ENCODE measurements at places on chromosomes 6 and 20.

DNA sequence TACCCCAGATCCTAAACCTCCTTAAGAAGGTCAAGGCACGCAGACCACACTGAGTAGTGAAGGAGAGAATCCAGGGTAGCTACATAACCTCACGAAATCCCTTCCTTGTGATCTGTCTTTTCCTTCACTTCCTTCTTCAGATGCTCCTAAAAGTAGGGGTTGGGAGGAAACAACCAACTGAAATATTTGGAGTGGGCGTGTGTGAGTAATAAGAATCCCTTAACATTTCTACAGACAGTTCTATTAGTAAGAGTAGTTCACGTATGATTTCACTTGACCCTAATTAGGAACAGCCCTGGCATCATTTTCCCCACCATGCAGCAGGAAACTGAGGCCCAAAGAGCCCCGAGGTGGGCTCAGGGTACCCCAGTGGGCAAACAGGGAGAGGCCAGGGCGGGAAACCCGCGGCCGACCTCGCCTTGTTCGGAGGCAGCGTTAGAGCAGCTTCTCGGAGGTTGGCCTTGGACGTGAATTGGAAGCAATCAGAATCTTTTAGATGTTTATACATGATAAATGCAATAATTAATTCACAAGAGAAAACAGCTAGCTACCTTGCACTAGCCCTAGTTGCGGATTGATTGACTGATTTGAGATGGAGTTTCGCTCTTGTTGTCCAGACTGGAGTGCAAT, 859 bp upstream of the RAE1 start:
- no peak for DNase-seq

- DNase-seq, result peak; percentile 43
These were observed 712 bp downstream of the DEK start for GRCh38 chr6:18263418-18264218.

DNA sequence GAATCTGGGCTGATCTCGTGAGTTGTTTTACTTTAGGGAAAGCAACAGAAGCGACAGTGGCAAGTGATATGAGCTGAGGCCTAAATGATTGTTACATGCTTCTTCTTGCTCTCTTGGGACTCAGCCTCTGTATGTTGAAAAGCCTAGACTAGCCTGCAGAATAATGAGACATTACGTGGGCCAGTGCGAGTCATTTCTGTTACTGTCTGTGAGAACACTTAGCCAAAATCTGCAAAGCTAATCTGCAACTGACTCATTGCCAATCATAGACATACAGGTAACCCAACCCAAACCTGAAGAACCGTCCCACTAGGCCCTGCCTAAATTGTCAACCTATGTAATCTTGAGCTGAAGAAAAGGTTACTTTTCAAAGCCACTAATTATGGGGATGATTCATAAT, 77.4 kb upstream of the F13A1 start:
- no peak for DNase-seq

GRCh38 chr20:46353500-46354206, 45.4 kb upstream of the CDH22 start:
- no peak for DNase-seq

DNA sequence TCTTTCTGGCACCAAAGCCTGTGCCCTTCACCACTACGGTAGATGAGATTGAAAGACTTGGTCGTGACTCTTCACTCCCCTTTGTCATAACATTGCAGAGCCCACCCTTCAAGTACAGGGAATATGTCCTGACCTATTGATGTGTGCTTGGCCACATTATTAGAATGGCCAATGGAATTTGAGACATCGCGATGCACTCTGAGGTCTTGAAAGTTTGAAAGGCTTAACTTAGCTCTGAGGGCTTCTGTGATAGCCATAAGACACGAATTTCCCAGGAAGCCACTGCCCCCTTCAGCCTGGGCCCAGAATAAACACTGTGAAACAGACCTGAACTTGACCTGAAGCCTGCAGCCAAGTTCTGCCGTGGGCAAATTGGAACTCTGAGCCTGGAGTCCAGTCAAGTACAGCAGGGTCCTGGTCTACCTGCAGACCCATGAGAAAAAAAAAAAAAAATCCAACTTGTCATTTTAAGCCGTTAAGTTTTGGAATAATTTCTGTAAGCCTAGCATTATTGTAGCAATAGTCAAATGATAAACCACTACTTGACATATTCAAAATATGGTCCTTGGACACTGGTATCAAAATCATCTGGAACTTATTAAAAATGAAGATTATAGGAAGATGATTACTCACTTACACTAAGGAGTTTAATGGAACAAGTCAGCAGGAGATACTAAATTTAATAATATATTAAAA, 36.9 kb upstream of the TRAF3IP2 start:
- no peak for DNase-seq

GRCh38 chr6:104771258-104771832, 88.4 kb downstream of the HACE1 start:
- DNase-seq, result peak; percentile 36

GRCh38 chr6:35044145-35044745, 96.9 kb downstream of the TCP11 start:
- peak; percentile 59 for DNase-seq

- peak; percentile 85 for DNase-seq
These were observed 232.9 kb upstream of the SASH1 start for GRCh38 chr6:148109732-148110131.

- DNase-seq, result no peak
These were observed 158.6 kb upstream of the PREP start for GRCh38 chr6:105561486-105561885.

DNA sequence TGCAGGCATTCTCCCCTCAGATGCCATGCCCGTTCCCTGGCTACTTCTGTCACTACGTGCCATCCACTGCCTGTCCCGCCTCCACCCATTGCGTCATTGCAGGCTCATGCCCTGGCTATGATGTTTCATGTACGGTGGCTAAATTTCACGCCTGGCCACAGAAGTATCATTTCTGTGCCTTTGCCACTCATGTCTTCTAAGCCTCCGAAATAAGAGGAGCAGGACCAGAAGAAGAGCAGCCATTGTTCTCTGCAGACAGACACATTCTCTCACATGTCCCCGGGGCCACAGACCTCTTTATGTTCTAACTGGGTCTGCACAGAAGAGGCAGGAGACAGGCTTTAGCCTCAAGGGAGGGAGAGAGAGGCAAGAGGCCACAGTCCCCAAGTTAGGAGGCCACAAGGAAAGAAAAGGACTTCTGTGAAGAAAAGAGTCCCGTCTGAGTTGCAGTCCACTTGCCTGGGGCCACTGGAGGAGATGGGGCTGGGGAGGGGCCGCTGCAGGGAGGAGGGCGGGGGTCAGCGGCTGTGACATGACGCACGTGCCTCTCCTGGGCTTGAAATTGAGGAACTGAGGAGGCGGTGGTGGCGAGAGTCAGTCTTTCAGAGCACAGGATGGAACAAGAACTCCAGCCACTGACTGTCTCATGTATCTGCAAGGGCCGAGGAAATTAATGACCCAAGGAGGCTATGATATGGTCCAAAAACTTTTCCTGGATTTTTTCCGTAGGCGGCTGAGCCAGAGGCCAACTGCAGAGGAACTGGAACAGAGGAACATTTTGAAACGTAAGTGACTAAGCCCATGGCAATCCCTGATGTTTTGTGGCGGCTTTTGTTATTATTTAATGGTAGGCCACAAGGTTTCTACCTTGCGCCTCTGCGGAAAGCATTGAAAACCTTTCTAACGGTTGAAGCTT, 55.9 kb downstream of the TBC1D7 start:
- DNase-seq, result no peak

- DNase-seq, result no peak
These were observed 96.3 kb downstream of the BMP2 start for GRCh38 chr20:6863798-6864201.

DNA sequence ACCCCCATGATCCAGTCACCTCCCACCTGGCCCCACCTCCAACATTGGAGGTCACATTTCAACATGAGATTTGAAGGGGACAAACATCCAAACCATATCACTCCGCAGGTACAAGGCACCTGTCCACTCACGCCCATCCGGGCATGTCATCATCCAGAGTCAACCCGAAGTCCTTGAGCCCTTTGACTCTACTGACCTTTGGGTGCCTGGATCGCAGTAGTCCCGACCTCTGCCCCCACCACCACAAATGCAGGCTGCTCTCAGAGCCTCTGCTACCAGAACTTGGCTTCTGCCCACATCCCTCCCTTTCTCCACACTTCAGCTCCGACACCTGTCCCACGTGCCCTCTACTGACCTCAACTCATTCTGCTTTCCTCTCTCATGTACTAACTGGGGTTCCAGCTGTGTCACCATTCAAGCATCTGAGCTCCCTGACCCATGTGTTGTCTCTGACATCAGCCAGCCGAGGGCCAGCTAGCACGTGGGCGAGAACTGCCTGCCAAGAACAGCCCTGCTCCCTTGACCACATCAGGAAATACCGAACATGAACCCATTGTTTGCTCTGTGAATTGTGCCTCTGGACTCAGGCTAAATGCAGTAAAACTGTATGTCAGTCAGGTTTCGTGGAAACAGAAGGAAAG, 498.3 kb upstream of the SULF2 start:
- no peak for DNase-seq

- no peak for DNase-seq
These were observed 59.0 kb upstream of the AFDN start for GRCh38 chr6:167767715-167768107.

DNA sequence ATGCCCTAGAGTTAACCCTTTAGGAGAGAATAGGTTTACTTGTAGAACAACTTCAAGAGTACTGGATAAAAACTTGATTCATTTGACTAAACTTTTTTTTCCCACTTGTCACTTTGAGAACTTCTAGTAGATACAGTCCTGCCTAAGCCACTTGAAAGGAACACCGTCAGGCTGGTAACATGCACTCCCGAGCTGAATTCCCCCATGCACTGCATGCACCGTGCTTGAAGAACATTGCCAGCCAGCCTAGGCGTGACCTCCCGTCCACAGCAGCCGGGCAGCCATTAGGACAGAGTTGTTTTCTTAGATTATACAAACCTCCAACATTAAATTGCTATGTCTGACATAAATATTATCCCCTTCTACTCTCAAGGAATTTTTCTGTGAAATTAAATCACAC, 52.6 kb downstream of the SMLR1 start:
- DNase-seq, result no peak

- DNase-seq, result no peak
These were observed 1.3 kb upstream of the FOXF2 start for GRCh38 chr6:1387876-1388629.

DNA sequence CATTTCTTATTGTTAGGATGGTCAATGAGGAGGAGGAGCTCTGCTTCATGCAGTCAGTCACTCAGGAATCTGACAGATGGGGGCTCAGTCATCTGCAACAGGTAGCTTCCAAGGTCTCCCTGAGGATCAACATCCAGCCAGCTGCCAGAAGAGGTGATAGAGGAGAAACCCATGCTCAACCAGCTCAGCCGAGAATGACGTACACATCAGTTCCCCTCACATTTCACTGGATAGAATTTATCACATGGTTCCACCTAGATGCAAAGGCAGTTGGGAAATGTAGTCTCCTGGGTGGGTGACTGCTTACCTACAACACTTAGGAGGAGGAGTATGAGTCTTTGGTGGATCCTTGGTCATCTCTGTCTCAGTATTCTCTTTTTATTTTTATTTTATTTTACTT, 144.5 kb downstream of the CEBPB start:
- no peak for DNase-seq

DNA sequence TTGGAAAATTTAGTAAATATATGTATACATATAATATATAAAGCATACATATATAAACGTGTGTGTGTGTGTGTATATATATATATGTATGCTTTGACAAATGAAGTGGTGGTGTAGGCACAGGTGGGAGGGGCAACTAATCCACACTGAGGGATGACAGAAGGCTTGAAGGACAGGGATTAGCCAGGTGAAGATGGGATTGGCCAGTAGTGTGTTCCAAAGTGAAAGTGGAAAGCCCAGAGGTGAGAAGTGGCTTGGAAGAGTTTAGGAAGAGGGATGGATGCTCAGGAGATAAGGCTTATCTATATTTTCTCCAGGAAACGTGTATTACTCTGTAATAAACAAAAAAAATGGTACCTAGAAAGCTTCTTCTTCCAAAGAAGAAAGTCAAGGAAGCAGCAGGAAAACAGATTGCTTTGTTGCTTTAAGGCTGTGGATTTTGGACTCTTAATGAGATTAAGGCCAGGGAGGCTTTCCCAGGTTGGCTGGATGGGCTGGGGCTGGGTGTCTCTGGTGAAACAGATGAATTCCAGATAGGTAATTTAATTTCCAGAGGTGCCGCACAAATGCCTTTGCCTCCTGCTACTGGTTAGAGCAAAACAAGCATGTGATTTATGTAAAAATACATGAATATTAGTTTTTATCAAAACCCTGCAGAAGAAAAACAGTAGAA, 63.9 kb downstream of the JARID2 start:
- DNase-seq, result no peak

- DNase-seq, result no peak
These were observed 213.9 kb downstream of the TTLL2 start for GRCh38 chr6:167538746-167539145.

GRCh38 chr6:6972456-6972855, 135.3 kb upstream of the RREB1 start:
- DNase-seq, result no peak

GRCh38 chr6:1607516-1608221, 2.0 kb upstream of the FOXC1 start:
- peak; percentile 19 for DNase-seq

- DNase-seq, result no peak
These were observed 128.2 kb upstream of the RIPOR2 start for GRCh38 chr6:25064006-25064405.

- peak; percentile 41 for DNase-seq
These were observed at the start of gene PRR18 for GRCh38 chr6:166308033-166308768. TSS of gene PRR18 (minus strand) at chr6:166308392. CDS start at chr6:166308142, 250 bp downstream.

- no peak for DNase-seq
These were observed 230.7 kb downstream of the LAMA2 start for GRCh38 chr6:129113637-129114036.

DNA sequence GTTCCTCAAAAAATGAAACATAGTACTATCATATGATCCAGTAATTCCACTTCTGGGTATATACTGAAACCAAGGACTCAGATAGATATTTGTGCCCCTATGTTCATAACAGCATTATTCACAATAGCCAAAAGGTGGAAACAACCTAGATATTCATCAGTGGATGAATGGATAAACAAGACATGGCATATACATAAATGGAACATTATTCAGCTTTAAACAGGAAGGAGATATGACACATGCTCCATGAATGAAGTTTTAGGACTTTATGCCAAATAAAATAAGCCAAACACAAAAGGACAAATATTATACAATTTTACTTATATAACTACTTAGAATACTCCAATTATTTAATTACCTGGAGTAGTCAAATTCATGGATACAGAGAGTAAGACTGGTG, 16.4 kb downstream of the PLCB1 start:
- DNase-seq, result no peak

- no peak for DNase-seq
These were observed 42.2 kb upstream of the DACT2 start for GRCh38 chr6:168361766-168362165.

DNA sequence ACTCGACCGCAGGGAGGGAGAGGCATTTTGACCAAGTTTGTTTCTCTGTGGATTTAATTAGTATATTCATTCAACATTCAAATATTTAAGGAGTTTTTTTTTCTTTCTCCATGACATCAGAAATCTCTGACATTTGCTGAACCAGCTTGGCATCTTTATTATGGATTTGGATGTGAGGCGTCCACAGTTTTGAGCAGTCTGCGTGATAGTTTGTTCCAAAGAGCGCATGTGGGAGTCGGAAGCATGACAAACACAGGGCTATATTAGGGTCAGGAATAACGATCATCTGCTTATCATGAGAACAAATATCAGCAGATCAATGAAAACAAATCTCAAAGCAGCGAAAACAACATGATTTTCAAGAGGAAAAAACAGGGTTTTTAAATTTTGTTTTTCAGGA, 373.2 kb downstream of the CDH4 start:
- no peak for DNase-seq

GRCh38 chr20:63466250-63466825, 6.1 kb downstream of the KCNQ2 start:
- DNase-seq, result no peak

GRCh38 chr6:56604186-56604585, 38.5 kb downstream of the DST start:
- DNase-seq, result no peak

Measured in DMS79 treated with DMSO at 0.1 percent for 48 hours (cell line).